GDM1 (cell line): ENCODE measurements at places on chromosomes 7 and 10.

- DNase-seq = no peak
Measured at GRCh38 chr10:29254123-29255046, 34.5 kb upstream of the LYZL1 start.

DNA sequence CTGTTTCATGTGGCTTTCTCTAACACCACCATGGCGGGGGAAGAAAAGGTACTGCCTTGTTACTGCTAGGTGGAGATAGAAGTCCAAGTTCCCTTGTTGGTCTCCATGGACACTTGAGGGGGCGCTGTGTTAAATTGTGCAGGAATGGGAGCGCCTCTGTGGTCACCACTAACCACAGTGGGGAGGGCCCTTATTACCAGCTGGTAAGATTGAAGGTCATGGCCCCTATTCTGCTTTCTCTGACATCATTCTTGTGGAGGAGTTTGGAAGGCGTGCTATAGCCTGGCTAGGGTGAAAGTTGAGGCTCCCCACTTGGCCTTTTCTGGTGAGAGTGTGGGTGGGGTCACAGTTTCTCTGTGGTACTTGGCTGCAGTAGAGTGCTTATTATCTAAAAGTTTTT lies 14.9 kb upstream of the MXI1 start:
- DNase-seq = no peak

DNA sequence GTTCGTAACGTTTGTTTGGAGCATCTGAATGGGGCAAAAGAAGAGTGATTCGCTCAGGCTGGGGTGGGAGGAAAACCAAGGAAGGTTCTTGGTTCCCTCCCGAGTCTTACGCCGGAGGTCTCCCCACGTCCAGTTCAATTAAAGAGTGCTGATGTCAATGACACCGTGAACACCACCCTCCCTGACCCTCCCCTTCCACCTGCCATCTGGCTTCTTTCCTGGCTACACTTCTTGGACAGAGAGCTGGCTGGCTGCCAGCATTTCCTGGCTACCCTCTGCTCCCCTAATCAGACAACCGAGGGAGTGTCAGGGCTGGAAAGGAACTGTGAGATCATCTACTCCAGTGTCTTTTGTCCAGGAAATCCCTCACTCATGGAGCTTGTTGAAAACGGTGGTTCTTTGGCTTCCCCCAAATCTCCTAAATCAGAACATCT lies 24.1 kb upstream of the FFAR4 start:
- no peak for DNase-seq

- DNase-seq = no peak
Measured at GRCh38 chr7:150356265-150356897, 12.2 kb upstream of the REPIN1 start.

- no peak for DNase-seq
Measured at GRCh38 chr7:101594790-101595189, 34.3 kb downstream of the MYL10 start.

DNA sequence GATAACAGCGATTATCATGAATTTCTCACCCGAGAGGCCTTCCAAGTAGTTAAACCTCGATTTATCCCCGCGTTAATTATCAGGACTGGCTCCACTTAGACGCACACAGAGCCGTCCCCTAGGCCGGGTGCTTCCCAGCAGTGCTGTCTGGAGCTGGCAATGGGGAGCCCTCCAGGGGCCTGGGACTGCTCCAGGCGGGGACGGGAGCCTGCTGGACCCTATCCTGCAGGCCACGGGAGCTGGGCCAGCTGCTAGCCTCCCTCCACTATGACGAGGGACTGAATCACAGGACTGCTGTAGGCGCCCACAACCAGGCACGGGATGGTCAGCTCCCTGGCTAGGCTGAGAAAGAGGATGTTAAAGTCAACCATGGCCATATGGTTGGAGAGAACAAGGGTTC lies 229.1 kb downstream of the ELFN1 start:
- DNase-seq = no peak

DNA sequence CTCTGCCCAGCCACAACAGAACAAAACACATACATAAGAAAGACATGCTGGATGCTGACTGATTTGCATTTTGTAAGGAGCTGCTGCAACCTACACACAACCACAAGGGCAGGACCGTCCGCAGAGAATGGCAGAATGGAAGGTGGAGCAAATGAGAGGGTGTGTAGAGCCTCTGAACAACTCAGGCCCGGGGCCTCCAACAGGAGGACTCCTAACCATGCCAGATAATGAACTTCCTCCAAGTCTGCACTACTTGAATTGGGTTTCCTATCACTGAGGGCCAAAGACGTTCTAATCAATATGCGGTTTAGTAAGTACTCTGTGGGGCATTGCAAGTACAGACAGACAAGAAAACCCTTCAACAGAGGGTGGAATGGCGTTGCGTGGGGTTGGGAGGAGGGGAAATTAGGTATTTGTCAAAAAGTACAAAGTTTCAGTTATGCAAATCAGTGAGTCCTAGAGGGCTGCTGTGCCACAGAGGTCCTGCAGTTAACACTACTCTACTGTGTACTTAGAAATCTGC lies 14.6 kb downstream of the VOPP1 start:
- no peak for DNase-seq

DNA sequence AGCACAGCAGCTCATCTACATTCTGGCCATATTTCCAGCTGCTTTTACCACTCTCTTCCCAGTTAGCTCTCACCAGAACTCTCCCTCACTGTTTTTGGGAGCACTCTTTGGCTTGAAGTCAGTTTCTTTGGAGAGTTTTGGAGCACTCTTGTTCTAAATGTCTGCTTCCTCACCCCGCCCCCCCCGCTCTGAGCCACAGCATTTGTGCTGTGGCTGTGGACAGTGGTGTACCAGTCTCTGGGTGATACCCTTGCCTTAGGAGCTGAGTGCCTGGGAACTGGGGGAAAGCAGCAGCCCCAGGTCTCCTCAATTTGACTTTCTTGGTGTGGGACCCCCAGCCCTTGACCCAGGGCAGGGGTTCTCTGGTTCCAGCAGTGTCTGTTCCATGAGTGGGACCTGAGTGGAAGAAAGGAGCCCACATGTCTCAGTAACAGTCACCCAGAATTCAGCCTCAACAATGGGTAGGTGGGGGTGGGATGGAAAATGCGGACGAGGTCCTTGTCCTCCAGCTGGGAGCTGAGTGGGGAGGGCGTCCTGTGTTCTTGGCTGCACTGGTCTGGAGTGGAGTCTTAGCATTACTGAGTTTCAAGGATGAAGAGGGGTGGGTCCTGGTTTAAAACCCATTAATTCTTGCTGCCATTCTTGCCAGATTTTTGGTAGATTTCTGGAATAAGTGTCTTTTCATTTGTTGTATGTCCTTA lies 18.0 kb downstream of the RBM33 start:
- DNase-seq = no peak

DNA sequence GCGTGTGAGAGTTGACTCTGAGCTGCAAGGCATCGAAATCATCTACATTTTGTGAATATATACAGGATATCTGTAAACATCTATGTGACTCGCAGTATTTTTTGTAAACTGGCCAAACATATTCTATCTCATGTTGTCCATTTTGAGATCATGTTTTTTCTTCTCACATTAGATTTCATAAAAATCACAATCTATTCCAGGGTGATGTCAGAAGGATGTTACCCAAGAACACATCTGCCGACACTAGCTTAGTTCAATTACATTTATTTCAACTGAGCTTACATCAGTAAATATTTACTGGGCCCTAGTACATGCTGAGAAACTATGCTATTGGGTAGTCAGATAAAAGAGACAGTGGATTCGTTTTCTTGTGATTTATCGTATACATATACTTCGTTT lies 2.5 kb upstream of the BUB3 start:
- no peak for DNase-seq

- DNase-seq = no peak
Measured at GRCh38 chr10:72417971-72418370, 63.3 kb upstream of the DNAJB12 start.

GRCh38 chr10:43976292-43976691 lies 327.6 kb upstream of the ZNF32 start:
- DNase-seq = no peak

GRCh38 chr10:93065675-93066543 lies 5.3 kb downstream of the CYP26C1 start:
- DNase-seq = no peak
